RPMI7951 (cell line): ENCODE measurements at places on chromosomes 13 and 19. TPM values are rescaled to one million over a fixed set of nuclear protein-coding genes. Genes with fewer than 3 reads are reported as not detected.

DNA sequence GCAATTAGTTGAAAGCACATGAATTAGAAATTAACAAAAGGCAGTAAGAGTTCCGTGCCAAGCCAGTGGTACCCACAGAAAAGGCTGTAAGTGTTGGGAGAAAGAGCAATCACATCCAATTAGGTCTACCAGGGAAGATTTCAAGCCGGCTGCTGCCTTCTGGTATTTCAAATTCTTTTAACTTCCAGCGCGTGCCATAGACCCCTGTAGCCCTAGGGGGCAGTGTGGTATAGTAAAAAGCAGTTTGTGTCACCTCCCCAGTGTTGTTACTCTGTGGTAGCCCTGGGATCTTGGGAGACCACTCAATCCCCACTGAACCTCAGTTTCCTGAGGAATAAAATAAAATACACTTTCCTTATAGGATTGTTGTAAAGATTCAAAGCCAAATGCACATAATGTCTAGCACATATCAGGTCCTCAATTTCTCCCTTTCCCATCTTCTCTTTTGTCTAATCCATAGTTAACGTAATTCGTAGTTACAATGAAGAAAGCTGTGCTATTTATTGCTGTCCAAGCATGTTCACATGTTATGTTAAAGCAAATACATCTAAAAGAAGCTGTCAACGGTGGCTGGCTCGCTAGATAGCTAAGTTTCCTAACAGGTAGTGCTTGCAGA, 230.2 kb downstream of the TDRD3 start:
- peak; percentile 16 for DNase-seq

DNA sequence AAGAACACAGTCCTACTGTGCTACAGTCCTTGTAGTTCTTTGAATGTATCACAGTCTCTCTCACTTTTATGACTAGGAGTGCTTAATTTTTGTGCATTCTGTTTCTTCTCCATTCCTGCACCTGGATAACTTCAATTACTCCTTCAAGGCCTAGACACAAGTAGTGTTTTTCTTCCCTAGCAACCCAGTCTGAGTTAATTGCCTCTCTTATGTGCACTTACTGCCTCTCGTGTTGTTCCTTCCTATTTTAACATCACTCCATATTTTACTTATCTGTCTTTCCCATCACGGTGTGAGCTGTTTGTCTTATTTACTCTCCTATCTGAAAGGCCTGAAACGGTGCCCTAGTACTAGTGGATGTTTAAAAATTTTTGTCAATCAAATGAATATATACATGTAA, 101.5 kb downstream of the HS6ST3 start:
- DNase-seq: no peak

- DNase-seq: peak; percentile 2
These were observed 270.4 kb downstream of the ENOX1 start for GRCh38 chr13:43516401-43516833.

- no peak for DNase-seq
These were observed 781 bp upstream of the SPRYD7 start for GRCh38 chr13:49936968-49937273.

- DNase-seq: no peak
These were observed 9.8 kb downstream of the TMED1 start for GRCh38 chr19:10826231-10826630.

- no peak for DNase-seq
These were observed 17.9 kb downstream of the SLC25A42 start for GRCh38 chr19:19081642-19082151.

GRCh38 chr13:83824120-83824519, 58.2 kb downstream of the SLITRK1 start:
- no peak for DNase-seq

GRCh38 chr13:39347926-39348901, 254.8 kb downstream of the LHFPL6 start:
- no peak for DNase-seq

DNA sequence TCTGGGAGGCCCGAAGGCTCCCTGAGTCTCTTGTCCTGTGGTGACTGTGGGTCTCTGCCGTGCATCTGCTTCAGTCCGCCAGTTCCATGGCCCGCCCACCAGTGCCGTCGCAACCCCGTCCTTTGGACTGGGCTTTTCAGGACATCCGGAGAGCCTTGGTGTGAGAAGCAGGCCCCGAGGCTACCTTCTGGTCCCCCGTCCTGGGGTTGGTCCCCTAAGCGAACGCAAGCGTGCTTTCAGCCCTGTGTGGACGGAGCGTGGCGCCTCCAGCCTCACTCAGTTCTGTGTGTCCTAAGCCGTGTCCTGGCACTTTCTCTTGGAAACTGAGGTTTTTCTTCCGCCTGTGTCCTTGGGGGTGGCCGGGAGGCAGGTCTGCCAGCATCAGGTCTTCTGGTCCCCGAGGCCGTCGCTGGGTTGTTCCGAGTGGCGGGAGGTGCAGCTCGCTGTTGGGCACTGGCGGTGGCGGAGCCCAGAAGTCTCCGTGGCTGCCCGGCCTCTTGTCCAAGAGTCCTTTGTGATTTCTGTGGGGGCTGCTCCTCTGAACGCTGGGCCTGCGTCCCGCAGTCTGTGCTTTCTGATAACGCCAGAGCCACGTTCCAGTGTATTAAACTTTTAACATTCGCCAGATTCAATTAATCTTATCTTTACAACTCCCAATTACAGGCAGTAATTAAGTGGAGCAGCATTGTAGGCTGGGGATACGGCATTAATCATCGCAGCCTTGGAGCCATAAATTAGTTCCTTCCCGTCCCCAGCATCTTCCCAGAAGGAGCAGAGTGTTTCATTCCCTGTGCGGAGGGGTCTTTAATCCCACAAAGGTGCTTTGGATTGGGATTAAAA, 99.5 kb downstream of the KDM4B start:
- DNase-seq: no peak

GRCh38 chr19:35357867-35358573, at the start of gene FFAR3:
Gene FFAR3, plus strand, starts transcription at chr19:35358460. Its CDS starts 431 bp downstream, at chr19:35358891.
- DNase-seq: no peak

- no peak for DNase-seq
These were observed 95.7 kb downstream of the GPR12 start for GRCh38 chr13:26664876-26665275.

DNA sequence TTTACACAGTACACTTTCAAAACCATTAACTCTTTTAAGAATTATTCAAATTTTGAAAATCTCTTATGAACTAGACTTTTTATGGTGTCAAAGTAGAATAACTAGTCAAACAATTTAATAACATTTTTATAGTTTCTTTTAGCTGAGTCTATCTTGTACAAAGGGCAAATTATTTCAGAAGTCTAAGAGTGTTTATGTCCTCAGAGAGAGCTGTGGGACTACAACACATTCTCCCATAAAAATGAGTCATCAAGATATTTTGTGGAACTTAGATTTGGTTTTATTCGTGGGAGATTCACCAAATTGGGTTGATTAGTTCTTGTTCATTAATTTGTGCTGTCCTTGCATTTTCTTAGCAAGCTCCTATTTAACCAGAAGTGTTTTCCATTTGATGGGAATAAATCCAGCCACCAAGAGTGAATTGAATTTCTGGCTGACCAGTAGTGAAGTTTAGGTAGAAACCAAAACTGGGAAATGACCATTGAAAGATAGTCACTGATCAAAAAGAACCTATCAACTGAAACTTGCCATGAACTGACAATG, 291.0 kb downstream of the DLEU7 start:
- DNase-seq: no peak

- peak; percentile 86 for DNase-seq
These were observed at the start of gene ZNF418 for GRCh38 chr19:57934820-57935665. Gene ZNF418, minus strand, starts transcription at chr19:57935402. Its CDS starts 1,580 bp downstream, at chr19:57933822.

GRCh38 chr13:34312578-34312977, 494.6 kb downstream of the RFC3 start:
- no peak for DNase-seq

DNA sequence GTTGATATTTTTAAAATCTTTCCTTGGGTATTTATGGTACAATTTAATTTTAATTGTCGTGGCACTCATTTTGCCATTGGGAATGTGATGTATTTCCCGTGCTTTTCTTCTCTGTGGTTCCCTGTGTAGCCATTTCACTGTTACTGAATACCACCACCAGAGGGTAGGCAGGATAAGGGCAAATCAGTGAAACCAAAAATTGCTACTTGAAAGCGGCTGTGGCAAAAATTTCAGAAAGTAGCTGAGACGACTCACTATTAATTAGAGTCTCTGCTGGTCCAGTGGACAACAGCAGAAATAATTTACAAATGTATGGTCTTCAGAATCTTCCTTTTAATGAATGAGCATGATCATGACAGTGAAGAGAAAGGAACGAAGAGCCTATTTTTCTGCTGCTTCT, 34.4 kb upstream of the MIR17HG start:
- DNase-seq: peak; percentile 1

GRCh38 chr19:17766543-17767131, 15.4 kb downstream of the FCHO1 start:
- peak; percentile 81 for DNase-seq

DNA sequence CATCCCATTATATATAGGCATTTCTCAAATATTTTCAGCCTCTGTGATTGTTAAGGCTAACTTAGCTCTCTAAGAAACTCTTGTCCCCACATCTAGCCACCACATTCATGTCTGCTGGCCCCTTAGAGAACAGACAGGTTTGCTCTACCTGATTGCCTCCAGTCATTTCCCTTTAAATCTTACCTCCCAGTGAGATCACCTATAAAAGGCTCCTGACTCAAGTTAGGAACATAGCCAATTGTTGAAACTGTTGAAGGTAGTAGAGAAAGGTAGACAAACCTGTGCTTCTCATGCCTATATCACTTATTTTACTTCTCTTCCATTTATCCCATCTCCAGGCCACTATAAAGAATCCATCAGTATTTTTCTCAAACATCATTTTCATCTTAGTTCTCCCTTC, 771.4 kb downstream of the DIAPH3 start:
- DNase-seq: no peak

DNA sequence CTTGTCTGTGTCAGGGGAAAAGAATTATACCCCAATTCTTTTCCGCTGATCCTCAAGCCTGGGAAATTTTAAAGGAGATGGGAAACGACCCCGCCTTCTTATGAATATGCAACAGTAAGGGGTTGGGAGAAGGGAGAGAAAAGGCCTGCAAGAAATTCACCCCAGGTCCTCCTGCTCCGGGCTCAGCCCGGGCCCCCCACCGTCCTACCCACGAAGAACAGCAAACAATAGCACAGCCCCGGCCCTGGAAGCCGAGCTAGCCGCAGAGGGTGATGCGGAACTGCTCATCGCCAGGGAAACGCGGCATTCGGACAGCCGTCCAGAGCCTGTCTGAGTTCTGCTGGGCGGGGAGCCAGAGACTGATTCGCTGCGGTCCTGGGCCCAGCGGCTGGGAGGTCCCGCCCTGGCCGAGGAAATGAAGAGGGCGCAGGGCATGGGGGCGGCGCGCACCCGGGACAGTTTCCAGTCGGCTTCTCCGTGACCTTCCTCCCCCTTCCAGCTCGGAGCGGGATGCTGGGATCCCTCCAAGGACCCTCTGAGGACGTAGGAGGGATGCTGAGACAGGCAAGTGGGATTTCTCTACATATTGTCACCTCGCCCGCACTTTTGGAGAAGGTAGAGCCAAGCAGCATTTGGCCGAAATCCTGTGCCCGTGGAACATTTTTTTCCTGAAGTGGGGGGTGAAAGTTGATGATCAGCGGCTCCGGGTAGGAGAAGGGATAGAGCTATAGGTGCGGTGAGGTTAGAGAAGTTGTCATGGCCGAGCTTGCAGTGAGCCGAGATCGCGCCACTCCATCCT, 82.3 kb upstream of the C1QTNF9B start:
- peak; percentile 80 for DNase-seq

DNA sequence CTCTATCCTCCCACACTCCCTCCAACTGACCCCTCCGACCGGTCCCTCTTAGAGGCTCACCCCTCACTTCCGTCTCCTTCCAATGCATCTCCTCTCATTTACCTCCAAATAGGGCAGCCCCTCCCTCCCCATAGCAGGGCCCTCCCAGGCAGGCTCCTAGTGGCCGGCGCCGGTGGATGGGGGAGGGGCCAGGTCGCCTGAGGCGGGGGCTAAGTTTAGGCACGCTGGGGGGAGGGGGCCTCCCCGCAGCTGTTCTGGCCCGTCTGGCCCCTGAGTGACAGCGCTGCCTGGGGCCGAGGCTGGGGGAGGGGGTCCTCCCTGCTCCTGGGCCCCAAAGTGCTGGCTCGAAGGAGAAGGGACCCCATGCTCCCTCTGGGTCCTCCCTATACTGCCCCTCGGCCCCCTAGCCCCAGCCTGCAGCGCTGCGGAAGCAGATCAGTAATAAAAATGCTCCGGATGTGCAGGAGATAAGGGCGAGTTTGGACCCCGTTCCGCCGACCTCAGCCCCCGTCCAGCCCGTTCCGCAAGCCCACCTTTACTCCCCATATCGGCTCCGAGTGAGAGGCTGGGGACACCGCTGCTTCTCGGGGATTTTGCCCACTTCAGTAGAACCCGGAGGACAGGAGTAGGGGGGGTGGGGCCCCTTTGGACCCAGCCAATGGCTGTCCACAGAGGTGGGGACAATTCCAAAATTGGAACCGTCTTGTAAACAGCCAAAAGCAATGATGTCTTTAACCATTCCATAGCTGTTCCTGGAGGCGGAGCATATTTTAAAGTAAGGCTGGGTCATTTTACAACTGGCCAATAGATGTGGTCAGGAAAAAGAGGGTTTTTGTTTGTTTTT, 4.0 kb downstream of the RTN2 start:
- DNase-seq: peak; percentile 90

DNA sequence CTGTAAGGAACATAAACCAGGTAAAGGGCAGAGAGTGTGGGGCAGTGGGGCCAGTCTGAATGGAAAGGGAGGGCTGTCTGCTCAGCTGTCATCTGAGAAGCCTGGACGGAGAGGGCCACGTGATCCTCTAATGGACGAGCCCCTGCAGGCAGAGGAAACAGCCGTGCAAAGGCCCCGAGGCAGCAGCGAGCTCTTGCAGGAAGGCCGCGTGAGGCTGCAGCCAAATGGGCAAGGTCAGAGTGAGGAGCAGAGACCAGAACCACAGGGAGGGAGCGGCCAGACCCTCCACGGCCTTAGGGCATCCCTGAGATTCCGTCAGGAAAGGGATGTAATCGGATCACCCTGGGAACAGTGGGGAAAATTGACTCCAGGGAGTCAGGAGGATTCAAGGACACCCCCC, 4.4 kb downstream of the LILRB4 start:
- DNase-seq: no peak

DNA sequence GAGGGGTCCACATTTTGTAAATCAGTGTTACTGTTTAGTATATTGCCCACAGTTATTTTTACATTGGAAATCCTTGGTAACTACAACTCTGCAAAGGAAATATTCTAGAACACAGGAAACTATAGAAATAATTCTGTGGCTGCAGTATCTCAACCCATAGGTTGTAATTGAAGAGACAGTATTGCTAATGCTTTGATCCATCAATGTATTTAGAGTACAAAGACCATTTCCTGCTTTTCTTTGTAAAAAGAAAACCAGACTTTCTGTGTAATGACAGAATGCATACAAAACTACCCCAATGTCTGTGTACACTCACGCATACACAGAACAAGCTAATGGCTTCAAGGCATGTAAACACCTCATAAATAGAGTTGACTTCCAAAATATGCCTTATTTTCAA, 622.1 kb upstream of the ARGLU1 start:
- DNase-seq: no peak

The PINLYP gene
- total RNA-seq: 2.8 and 3.8 TPM in 2 replicates

The DGKH gene
- 3.6 and 4.4 TPM in 2 replicates for total RNA-seq

The SRRM5 gene
- 0.10 and 0.12 TPM in 2 replicates for total RNA-seq

The MBD3L2 gene
- not detected in 2 replicates for total RNA-seq

The UBE2L5 gene
- not detected in 2 replicates for total RNA-seq

The MATK gene
- not detected in 2 replicates for total RNA-seq

The ABCA7 gene
- total RNA-seq: 1.5 and 3.4 TPM in 2 replicates

The CAPN12 gene
- not detected in 2 replicates for total RNA-seq

The MUC16 gene
- total RNA-seq: not detected in 2 replicates

The FAM83E gene
- total RNA-seq: 1.6 TPM in 1 of 2 replicates, not detected in the other

The TCF3 gene
- 60.9 and 62.7 TPM in 2 replicates for total RNA-seq

The KRTDAP gene
- not detected in 2 replicates for total RNA-seq

The ZNF490 gene
- 4.7 and 4.9 TPM in 2 replicates for total RNA-seq

The ZNF284 gene
- 3.4 and 3.5 TPM in 2 replicates for total RNA-seq
